Pulmonary artery endothelial cell (primary cell): ENCODE measurements at places on chromosomes 13 and 19. TPM values are rescaled to one million over a fixed set of nuclear protein-coding genes. Genes with fewer than 3 reads are reported as not detected.

DNA sequence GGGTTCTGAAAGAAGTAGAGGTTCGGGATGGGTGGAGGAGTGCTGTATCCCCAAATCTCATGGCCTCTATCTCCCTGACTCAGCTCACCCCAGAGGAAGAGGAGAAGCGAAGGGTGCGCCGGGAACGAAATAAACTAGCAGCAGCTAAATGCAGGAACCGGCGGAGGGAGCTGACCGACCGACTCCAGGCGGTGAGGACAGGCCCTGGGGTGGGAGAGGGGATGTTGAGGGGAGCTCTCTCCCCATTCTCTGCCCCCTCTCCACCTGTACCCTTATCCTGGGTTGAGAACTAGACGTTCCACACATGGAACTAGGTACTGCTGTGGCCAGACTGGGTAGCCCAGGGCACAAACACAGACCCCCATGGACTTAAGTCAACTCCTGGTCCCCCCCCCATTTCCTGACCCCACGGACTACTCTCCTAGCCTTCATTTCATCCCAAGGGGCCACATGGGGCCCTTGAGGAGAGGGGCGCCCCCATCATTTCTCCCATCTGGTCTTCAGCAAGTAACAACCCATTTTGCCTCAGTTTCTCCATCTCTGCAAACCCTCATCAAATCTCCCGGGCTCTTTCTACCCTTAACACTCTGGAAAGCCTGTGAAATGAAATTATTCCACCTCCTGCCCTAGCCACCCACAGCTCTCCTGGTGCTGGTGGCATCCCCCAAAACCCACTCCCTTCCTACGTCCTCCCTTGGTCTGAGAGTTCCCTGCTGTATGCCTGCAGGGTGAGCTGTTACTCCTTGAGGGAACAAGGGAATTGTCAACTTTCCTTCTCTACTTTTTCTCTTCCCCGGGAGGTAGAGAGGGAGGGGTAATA, 3.5 kb downstream of the FOSB start:
- DNase-seq: no peak

GRCh38 chr13:23898101-23898500, 799 bp upstream of the C1QTNF9B start:
- no peak for DNase-seq

The CYP4F3 gene
- 0.04 and 0.07 TPM in 2 replicates for total RNA-seq

The EDDM13 gene
- total RNA-seq: 0.21 and 0.46 TPM in 2 replicates

DNA sequence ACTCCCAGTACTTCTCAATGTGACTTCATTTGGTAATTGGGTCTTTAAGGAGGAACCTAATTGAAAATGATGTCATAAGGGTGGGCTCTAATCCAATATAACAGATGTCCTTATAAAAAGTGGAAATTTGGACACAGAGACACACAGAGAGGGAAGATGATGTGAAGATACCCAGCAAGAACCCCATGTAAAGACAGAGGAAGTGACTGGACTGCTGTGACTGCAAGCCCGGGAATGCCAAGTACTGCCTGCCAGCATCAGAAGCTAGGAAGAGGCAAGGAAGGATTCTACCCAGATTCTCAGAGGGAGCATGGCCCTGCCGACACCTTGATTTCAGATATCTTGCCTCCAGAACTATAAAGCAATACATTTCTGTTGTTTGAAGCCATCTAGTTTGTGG, 239.3 kb downstream of the KCTD12 start:
- DNase-seq: no peak

- no peak for DNase-seq
Measured at GRCh38 chr19:35199481-35199880, 29.1 kb downstream of the FAM187B start.

GRCh38 chr13:106296723-106297122, 238.7 kb downstream of the EFNB2 start:
- DNase-seq: no peak

- DNase-seq: no peak
Measured at GRCh38 chr19:46254776-46255175, 25.2 kb downstream of the IGFL1 start.

DNA sequence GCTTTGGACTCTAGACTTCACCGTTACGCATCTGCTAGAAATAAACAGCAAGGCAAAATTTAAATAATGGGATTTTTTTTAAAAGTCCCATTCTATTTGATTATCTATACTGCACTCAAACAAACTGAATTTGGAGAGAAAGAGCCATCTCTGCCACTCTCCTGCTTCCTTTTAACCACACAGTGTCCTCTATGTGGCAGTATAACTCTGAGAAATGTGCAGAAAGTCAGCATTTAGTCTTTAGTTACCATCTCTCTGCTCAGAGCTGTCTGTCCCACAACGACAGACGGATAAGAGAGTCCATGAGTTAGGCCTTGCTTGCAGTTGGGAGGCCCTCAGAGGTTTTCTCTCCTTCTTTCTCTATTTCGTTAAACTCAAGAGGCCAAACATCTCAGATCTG, 21.2 kb downstream of the CCNA1 start:
- no peak for DNase-seq

DNA sequence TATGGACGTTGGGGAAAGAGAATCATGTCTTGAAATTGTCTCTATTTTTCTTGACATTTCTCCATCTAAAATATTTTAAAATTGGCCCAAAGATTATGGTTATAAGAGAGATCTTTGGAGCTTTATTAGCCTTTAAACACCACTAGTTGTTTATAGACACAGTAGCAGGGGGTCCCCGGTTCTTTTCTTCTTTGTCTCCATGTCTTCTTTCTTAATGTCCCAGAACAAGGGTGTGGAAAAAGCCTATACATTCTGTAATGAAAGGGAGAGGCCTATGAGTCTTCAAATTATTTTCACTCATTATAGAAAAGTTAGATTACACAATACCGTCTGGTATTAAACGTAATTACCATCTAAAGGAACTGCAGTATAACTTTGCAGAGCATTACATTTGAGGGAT, 300.0 kb downstream of the NALCN start:
- DNase-seq: no peak

- no peak for DNase-seq
Measured at GRCh38 chr19:50430888-50431342, 1.8 kb upstream of the MYBPC2 start.

- DNase-seq: no peak
Measured at GRCh38 chr13:110259651-110260050, 47.3 kb downstream of the COL4A1 start.

The RABAC1 gene
- total RNA-seq: 95.2 and 157 TPM in 2 replicates

The CAPN12 gene
- total RNA-seq: 0.20 TPM in 1 of 2 replicates, not detected in the other
